ENCODE measurements at places on chromosomes 6 and 20.

DNA sequence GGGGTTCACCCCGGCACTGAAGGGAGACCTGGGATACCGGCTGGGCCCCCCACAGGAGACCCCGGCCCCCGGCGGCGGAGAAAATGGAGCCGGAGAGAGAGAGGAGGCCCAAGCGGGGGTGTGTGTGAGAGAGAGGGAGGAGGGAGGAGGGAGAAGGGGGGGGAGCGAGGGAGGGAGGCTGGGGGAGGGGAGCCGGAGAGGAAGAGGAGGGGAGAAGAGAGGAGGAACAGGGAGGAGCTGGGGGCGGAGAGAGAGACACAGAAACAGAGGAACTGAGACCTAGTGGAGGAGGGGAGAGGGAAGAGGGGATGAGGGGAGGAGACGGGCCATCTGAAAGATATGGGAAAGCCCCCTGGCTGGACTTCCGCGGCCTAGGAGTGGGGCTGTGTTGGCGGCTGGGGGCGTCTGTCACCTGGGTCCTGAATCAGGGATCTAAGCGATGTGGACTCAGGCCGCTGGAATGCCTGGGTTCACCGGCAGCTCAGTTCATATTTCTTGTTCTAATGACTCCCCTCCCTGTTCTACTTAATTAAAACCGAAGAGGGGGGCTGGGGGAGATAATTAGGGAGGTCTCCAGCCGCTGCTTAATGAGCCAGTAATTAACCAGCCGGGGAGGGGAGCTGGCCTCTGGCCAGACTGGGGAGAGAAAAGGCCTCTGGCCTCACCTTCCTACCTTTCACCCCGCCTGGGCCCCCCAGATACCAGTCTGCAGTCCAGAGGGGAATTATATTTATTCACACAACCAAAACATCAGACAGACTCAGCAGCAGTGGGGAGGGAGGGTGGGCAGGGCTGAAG lies at the start of gene PBX2:
Gene PBX2 (minus strand): TSS at position 149 of the 798 bp plus-strand sequence. CDS start 287 bp downstream, outside the sequence.
- peak; percentile 89 for DNase-seq

DNA sequence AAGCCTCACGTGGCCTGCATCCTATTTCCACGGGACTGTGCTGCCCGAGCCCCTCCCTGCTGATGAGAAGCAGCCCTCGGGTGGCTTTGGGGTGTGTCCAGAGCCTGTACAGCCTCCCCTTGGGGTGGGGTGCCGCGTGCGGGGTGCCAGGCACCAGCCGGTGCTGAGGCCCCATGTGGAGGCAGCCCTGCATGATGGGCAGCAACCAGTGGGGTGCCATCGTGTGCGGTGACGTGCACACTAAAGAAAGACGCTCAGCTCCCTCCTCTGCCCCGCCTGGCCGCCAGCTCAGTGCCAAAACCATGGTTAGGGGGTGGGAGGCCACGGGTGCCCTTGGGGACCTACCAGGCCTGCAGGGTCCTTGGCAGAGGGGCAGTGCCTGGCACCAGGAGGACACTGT lies 26.2 kb downstream of the NTSR1 start:
- DNase-seq = no peak

GRCh38 chr6:158834675-158835385 lies 15.7 kb upstream of the EZR start:
- DNase-seq = peak; percentile 51

- no peak for DNase-seq
Observed at GRCh38 chr6:135813401-135813800, 38.1 kb upstream of the PDE7B start.

DNA sequence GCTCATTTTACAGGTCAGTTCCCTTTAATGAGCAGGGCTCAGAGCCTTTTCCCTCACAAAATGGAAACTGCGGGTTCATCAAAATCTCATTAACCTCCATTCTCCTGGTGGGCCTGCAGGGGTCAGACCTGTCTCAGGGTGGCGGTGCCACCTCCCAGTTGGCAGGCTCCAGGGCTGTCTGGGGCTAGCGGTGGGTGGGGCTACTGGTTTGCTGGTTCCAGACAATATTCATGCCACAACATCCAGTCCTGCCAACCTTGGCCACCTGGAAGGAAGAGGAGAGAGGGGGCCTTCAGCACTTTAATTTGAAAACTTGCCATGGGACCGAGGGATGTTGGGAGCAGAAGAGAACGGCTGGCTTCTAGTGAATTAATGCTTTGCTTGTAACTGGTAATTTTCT lies 41.9 kb upstream of the CTNNBL1 start:
- DNase-seq = peak; percentile 40

DNA sequence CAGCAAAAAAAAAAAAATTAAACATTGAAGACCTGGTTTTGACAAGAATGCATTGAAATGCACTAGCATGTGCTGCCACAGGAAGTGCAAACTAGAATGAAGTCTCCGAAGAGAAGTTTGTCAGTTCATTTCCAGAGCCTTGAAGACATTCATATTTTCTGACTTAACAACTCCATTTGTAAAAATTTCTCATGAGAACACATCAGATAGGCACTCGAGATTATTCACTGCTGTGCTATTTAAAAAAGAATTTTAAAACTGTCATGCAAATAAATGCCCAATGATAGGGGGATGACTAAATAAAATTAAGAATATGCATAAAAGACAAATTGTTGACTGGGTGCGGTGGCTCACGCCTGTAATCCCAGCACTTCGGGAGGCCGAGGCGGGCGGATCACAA lies 394.6 kb upstream of the JARID2 start:
- DNase-seq = no peak

GRCh38 chr20:19653327-19653726 lies 104.7 kb upstream of the RIN2 start:
- DNase-seq = no peak

DNA sequence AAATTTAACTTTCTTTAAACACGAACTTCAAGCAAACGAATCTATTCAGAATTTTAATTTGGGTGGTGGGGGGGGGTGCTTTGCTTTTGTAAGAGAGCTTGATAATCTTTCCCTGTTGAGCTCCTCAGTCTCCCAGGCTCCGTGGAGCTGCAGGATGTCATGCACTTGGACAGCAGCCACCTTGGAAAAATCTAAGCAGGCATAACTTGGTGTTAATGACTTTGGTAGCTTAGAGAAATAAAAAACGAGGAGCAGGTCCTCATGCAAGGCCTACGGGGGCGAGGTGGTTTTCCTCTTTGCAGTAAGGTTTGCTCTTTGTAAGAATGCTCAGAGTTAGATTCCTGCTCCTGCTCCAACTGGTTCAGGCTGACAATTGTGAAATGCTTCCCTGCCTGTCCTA lies 102.3 kb downstream of the EDN1 start:
- DNase-seq = no peak

- DNase-seq = peak; percentile 52
Observed at GRCh38 chr6:139124887-139125672, 9.8 kb upstream of the HECA start.

DNA sequence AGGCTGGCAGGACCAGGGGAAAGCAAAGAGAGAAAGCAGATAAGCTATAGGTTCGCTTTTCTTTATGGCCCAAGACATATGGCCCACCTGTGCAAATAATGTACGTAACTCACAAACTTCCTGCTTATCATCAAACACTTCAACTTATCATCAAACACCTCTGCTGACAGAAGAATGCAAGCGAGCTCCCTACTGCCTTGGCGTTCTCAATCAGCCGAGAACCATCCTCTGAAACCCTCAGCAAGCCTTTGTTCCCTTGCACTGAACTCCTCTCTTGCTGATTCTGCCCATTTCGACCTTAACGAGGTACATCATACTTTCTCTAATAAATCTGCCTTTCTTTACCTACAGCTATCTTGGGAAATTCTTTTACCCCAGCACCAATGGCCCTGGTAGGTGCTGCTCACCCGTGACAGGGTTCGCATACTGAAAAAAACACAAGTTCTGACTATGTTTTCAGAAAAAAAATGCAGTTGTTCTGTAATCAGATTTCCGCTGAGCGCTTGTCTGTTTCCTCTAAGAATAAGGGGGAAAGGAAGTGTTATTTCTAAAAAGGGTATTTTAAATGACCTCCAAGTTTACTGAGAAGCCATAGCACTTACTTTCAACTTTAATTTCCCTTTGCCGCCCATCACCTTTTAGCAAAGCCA lies 28.3 kb downstream of the SERPINB6 start:
- DNase-seq = no peak

DNA sequence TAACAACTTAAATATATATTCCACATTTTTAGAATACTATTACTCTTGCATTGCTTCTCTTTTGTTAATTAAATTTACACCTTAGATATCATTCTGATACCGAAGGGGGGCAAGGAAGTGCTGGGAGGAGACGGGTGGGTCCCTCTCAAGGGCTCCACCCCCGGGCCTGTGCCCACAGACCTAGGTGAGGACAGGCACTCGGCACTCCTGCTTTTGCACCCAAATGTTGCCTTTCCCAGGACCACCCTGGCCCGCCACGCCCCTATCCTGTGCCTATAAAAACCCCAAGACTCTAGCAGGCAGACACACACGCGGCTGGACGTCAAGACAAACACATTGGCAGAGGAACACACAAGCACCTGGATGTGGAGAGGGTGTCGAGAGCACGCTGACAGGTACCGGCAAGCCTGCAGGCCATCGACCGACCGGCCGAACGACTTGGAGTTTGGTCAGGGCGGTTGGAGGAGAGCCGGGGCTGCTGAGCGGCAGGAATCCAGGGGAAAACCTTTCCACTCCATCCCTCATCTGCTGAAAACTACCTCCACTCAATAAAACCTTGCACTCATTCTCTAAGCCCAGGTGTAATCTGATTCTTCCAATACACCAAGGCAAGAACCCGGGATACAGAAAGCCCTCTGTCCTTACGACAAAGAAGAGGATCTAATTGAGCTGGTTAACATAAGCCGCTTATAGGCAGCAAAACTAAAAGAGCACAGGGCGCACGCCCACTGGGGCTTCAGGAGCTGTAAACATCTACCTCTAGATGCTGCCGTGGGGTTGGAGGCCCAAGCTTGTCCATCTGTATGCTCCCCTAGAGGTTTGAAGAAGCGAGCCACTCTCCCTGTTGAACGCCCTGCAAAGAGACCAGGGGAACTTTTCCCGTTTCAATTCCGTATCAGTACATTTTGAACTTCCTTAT lies 197.4 kb upstream of the PRSS16 start:
- DNase-seq = peak; percentile 67

DNA sequence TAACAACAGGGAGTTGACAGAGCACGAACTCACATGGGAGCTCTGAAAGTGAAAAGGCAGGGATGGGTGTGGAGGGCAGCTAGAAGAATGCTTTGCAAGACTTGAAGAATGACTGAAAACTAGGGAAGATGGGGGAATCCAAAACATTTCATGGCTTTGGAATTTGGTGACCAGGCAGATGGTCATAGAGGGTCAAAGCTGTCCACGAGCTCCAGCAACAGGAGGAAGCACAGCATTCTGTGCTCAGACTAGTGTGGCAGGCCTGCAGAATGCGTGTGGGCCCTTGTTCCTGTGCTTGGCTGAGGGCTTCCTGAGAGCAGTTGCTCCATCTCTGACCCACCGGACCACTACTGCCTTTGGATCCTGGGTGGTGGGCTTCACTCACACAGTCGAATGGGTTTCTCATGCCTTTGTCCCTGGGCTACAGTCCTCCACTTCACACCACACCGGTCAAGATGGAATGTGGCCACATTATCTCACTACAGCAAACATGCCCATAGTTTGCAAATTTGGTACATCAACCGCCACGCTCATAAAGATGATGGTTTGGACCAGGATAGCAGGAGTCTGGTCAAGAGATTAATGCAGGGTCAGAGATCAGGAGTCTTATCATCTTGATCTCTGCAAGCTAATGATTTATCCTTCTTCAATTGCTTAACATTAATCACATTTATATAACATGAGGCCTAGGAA lies 100.7 kb downstream of the SGK1 start:
- DNase-seq = no peak

DNA sequence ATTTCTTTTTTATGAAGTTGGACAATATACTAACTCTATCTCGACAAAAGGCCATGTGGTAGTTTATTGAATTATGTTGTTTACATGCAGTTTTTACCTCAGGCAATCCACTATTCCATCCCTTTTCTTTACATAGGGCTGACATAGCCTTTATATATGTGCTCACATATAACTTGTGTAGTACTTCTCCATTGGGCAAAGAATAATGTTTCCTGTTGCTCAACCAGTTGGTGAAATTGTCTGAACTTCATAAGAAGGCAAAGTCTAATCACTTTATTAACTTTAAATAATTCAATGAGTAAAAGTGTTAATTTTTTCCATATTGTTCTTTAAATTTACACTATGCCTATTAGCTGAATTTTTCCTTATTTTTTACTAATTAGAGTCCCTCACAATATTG lies 1272.1 kb downstream of the EPHA7 start:
- DNase-seq = no peak

DNA sequence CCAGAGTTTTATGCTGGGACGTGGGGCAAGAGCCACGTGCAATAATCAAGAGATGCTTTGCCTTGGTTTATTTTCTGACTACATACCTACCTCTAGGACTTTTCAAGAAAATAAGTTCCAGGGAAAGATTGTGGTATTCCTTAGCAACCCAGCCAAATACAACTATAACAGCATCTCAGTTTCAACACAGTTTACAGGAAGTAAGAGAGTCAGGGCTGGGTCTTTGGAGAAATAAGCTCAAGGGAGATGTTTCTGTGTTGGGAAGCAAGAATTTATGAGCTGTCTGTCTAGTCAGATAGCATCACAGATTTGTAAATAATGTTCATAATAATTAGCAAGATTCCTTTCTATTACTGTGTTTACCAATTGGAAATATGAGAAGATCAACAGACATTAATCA lies 35.1 kb downstream of the MAP3K5 start:
- DNase-seq = no peak

GRCh38 chr20:38454556-38455473 lies 17.8 kb upstream of the RALGAPB start:
- no peak for DNase-seq

Measured in NCI-H146 (cell line).